HEK293T (cell line): ENCODE measurements at places on chromosomes 13 and 19.

DNA sequence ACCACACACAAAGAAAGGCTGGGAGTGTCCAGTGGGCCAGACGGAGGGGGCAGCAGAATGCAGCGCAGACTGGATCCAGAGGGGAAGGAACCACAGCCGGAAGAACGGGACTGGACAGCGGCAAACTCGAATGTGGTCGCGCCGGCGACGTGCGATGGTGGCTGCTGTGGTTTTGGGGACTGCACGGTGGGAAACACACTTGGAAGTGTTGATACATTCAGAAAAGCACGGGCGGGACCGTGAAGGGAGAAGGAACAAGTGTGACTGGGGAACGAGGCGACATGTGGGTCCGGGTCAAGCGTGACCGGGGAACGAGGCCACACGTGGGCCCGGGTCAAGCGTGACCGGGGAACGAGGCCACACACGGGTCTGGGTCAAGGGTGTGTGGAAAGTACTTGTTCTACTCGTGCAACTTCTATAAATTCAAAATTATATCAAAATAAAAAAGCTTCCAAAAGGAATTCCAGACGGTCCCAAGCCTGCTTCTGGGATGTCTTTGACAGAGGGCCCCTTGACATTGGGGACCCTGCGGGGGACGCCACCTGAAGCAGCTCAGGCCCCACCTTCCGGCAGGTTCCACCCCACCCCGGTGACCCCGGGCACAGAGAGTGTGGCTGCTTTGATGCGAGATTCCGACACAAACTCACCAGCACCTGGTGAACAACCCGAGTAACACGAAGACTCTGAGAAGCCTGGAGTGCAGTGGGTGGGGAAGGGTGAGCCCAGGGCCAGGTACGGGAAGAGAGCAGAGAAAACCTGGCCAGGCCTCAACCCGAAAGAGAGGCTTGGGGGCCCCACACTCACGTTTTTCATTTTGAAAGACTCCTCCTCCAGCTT, 25.1 kb upstream of the C13orf46 start:
- DNase-seq, result no peak

- DNase-seq, result no peak
Measured at GRCh38 chr19:768424-768823, 17.5 kb downstream of the MISP start.

- DNase-seq, result no peak
Measured at GRCh38 chr13:89061821-89062220, 1390.7 kb downstream of the SLITRK5 start.

DNA sequence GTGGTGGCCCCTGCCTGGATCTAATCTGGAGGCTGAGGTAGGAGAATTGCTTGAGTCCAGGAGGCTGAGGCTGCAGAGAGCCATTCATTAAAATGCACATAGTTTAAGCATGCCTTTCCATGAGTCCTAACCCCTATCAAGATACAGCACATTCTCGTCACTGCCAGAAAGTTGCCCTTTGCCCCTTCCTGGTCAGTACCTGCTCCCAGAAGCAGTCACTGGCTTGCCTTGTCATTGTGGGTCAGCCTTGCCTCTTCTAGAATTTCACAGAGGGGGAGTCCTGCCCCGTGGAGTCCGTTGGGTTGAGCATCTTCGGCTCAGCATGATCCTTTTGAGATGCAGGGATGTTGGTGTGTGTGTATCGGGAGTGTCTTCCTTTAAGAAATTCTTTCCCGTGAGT, 10.8 kb downstream of the BICRA start:
- DNase-seq, result no peak

DNA sequence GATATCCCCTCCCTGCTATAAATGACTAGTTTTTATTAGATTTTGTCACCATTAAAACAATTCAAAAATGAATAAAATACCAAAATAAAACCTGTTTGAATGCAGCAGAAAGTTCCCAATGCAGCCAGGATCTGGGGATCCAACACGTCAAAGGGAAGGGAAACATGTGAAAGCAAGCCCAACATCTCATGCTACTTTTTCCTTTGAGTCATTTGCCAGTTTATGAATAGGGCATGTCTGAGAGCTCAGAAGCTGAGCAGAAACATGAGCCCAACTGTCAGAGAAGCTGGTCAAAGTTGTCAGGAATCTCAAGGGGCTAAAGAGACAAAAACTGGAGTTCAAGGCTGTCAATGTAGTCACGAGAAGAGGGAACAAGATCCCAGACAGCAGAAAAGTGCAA, 526.4 kb downstream of the KLF5 start:
- no peak for DNase-seq

DNA sequence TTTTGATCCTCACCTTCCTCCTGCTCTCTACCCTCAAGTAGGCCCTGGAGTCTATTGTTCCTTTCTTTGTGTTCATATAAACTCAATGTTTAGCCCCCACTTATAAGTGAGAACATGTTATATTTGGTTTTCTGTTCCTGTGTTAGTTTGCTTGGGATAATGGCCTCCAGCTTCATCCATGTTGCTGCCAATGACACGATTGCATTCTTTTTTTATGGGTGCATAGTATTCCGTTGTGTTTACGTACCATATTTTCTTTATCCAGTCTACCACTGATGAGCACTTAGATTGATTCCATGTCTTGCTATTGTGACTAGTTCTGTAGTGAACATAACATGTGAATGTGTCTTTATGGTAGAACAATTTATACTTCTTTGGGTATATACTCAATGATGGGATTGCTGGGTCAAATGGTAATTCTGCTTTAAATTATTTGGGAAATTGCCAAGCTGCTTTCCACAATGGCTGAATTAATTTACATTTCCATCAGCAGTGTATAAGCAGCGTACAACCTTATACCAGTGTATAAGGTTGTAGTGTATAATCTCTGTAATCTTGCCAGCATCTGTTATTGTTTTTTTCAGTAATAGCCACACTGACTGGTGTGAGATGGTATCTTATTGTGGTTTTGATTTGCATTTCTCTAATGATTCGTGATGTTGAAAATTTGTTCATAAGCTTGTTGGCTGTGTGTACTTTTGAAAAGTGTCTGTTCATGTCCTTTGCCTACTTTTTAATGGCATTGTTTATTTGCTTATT, 288.9 kb downstream of the KCNRG start:
- DNase-seq, result no peak

GRCh38 chr19:33819880-33820781, 23.5 kb downstream of the KCTD15 start:
- DNase-seq, result no peak

- DNase-seq, result no peak
Measured at GRCh38 chr13:23500849-23501248, 67.3 kb upstream of the SACS start.

- no peak for DNase-seq
Measured at GRCh38 chr13:99046851-99047250, 69.0 kb upstream of the DOCK9 start.

DNA sequence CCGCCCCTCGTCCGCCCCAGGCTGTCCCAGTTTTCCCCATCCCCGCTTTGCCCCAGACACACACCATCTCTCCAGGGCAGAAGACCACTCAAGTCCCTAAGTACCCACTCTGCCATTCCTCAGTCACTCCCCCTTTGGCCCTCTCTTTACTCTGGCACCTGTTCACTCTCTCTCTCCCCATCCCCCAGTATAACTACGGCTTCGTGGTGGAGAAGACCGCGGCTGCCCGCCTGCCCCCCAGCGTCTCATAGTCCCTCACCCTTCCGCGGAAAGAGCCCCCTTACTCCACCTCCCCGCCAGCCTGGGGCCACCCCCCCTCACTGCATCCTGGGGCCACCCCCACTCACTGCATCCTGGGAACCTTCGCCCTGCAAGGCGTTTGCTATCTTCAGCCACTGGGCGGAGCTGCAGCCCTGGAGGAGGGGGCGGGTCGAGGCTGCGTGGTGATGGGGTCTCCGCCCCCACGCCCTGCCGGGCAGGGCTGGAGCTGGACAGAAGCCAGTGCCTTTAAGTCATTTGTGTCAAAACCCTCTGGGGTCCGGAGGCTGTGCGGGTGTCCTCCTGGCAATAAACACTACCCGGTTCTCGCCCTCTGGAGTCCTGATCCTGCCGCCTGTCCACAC, 5.0 kb downstream of the MVB12A start:
- DNase-seq, result peak; percentile 76

DNA sequence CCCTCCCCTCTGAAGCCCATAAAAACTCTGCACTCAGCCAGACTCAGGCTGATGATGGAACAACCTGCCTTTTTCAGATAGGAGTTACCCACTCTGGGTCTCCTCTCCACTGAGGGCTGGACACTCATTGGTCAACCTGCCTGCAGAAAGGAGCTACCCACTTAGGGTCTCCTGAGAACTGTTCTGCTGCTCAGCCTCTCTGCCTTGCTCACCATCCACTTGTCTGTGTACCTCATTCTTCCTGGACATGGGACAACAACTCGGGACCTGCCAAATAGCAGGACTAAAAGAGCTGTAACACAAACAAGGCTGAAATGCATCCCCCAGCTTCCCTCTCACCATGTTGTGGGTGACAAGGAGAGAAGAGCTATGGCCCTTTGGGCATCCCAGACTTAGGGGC, 18.4 kb upstream of the RCBTB2 start:
- DNase-seq, result no peak

GRCh38 chr19:19647037-19647835, 3.8 kb upstream of the GMIP start:
- DNase-seq, result no peak

DNA sequence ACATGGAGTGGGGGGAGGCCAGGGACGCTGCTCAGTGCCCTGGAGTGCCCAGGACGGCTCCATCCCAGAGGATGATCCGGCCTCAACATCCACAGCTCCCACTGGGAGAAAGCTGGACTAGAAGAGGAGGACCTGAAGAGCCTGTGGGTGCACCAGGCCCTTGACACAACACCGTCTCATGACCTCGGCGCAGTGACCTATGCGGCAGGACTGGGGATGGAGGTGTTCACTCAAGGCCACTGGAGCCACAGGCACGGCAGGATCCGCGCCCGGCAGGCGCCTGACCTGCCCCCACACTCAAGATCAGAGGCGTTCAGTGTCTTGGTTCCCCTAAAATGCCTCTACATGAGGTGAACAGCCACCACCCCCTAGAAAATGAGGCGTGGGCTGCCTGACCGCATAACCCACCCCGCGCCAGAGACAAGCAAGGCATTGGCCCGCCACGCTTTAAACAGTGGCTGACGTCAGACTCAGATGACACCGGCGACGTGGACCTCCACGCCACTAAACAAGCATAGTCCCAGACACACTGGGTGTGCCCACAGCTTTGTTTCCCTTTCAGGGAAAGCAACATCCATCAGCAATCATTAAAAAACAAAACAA, 8.0 kb downstream of the SGTA start:
- no peak for DNase-seq

- no peak for DNase-seq
Measured at GRCh38 chr19:53908935-53909415, at the start of gene CACNG7. Gene CACNG7 (plus strand): TSS chr19:53909278. CDS start chr19:53912832, 3,554 bp downstream.

DNA sequence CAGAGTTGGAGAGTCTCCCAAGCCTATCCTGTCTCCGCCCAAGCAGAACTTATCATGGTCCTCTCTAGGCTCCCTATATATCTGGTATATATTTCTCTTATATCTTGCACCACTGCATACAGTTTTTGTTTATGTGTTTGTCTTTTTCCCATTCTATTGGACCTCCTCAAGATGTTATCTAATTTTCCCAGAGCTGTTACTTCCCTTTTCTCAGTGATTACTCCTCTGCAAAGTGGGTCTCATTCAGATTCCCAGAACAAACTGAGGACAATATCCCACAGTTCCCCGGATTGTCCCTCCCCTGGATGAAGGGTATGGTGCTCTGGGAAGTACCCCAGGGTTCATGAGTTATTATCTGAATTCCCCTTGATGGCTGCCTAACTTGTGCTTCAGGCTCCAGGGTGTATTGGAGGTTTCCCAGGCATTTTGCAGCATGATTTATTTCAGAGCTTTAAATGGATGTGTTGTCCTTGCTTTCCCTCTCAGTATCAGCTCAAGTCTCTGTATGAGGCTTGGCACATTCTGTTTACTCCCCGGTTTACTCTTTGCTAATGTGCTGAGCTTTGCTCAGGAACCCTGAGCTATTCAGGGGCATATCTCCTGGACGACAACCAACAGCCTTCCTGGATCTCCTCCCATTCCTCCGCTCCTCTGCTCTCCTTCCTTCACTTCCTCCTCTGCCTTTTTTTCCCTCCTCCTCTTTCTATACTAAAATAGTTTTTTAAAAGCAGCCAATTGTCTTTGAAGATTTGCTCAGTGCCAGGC, 329.3 kb downstream of the SPRY2 start:
- no peak for DNase-seq

DNA sequence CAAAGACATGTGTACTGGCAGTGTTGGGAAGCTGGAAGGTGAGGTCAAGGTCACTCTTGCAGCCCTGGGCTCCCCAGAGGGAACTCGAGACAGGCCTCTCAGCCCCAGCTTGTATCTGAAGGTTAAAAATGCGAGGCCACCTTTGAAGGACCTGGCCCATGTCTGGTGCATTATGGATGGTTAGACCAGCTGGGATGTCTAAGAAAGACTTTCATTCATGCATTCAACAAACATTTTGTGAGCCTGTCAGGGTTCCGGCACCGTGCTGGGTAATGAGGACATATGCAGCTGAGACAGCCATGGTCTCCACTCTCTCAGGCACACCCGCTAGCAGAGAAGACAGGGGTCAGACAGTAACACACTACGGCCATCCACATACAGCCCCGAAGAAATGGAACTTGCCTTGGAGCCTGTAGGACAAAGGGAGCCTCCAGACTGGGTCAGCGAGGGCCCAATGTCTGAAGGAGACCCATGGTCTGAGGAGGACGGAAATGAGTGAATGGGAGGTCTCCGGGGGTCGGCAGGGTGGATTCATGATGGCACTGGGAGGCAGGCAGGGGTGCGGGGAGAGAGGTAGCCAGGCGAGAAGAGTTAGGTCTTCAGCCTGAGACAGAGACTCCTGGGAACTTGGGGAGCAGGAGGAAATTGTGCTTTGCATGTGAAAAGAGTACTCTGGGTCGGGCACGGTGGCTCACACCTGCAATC, 19.0 kb downstream of the VSTM2B start:
- no peak for DNase-seq

DNA sequence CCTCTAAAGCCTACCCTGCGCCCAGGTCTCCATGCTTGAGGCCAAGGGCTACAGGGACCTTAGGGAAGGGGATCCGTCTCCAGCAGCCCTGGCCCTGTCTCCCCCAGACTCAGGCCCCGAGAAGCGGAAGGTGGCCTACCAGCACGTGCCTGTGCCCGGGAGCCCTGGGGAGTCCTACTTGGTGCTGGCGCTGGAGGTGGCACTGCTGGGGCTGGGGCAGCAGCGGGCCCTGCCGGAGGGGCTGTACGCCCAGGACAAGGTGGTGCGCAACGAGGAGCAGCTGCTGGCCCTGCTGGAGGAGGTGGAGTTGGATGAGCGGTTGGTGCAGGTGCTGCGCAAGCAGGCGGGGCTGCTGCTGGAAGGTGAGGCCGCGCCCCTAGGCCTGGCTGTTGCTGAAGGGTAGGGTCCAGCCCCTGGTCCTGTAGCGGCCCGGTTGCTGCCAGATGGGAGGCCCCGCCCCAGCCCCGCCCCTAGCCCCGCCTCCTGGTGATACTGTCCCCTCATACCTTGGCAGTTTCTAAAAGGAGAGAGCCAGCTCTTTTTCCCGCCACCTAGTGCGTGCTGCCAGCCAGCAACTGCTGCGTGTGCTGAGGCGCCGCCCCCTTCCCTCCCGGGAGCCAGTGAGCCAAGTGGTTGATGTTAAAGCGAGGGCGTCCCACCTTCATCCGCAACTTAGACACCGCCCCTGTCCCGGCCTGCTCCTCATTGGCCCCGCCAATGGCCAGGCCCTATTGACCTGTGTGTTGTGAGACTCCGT, 22.6 kb downstream of the ZSWIM4 start:
- DNase-seq, result no peak
